Stimulated activated CD4-positive, alpha-beta T cell treated with anti-CD3 and anti-CD28 coated beads, Interleukin-4, amount 100 ng/mL, for 24 hours (primary cell): ENCODE measurements at places on chromosomes 16 and 17.
A peak's percentile ranks its signal among the peaks of the same experiment; 100 is the strongest.

- DNase-seq: no peak
Measured at GRCh38 chr17:50618300-50618699, 16.4 kb upstream of the ABCC3 start.

- no peak for DNase-seq
Measured at GRCh38 chr17:14791221-14791620, 473.9 kb downstream of the PMP22 start.

DNA sequence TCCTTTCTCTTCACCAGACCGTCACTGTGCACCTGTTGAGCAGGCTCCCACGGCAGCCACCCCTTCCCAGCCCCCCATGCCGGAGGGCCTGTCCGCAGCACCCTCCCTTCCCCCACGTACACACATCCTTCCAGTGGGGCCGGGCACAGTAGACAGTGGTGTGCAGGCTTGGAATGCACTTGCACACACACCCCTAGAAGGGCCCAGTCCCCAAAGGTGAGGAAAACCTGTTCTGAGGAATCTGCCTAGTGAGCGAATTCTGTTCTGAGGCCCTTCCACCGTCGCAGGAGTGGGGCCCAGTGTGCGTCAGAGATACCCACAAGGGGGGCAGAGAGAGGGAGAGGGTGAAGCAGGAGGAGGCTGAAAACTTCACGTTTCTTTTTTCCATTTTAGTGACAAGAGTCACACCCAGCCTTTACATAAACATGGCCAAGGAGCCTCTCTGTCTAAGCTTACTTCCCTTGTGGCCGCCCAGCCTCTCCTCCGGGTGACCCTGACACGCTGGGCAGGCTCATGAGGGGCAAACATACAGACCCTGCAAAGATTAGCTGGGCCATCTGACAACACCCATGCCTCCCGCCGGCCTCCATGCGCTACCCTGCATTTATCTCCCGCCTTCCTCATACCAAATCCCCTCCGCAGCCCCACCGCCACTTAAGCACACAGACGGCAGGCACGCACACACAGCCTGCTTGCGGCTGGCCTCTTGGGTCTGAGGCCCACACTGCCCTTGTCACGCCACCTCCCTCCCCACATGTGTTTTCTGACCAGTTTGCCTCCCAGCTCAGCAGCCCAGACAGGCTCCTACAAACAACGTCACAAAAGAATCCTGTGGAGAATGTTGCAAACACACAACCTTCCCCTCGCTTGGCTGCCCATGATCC, 1.8 kb downstream of the ZBTB4 start:
- no peak for DNase-seq

DNA sequence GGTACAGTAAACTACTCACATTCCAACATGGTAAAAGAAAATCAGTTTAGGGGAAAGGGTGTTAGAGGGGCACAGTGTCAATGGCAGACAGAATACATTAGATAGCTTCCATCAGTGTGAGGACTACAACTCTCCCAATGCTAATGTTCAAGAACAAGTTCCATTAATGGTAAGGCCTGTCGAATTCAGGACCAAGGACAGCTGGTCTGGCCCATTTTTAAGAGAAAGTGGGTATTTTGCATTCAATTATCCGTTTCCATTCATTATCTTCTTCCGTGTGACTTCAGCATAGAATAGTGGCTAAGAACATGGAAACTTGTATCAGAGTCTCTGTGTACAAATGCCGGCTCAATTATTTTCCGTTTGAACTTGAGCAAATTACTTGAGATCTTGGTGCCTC, 98.4 kb downstream of the XYLT1 start:
- DNase-seq: no peak

DNA sequence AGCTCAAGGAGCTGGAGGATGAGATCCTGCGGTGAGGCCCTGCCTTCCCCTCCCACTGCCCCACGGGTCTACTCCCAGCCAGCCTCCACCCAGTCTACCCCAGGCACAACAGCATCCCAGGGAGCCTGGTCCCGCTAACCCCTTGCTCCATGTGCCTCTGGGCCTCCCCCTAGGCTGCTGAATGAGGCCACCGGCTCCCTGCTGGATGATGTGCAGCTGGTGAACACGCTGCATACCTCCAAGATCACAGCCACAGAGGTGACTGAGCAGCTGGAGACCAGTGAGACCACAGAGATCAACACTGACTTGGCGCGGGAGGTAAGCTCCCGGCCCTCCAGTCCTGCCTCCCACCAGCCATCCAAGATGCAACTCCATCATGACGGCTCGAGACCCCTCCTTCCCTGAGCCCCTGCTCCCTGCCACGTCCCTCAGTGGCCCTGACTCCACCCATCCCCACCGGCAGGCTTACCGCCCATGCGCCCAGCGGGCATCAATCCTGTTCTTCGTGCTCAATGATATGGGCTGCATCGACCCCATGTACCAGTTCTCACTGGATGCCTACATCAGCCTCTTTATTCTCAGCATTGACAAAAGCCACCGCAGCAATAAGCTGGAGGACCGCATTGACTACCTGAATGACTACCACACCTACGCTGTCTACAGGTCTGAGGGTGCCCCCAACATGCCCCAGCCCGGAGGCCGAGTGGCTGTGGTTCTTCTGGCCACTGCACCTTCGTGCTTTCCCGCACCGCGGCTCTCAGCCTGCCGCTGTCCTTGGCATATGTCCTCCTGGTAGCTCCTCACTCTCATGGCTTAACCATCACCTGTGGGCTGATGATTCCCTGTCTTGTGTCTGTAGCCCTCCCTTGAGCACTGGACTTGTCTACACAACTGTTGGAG, 15.0 kb upstream of the KDM6B start:
- no peak for DNase-seq

DNA sequence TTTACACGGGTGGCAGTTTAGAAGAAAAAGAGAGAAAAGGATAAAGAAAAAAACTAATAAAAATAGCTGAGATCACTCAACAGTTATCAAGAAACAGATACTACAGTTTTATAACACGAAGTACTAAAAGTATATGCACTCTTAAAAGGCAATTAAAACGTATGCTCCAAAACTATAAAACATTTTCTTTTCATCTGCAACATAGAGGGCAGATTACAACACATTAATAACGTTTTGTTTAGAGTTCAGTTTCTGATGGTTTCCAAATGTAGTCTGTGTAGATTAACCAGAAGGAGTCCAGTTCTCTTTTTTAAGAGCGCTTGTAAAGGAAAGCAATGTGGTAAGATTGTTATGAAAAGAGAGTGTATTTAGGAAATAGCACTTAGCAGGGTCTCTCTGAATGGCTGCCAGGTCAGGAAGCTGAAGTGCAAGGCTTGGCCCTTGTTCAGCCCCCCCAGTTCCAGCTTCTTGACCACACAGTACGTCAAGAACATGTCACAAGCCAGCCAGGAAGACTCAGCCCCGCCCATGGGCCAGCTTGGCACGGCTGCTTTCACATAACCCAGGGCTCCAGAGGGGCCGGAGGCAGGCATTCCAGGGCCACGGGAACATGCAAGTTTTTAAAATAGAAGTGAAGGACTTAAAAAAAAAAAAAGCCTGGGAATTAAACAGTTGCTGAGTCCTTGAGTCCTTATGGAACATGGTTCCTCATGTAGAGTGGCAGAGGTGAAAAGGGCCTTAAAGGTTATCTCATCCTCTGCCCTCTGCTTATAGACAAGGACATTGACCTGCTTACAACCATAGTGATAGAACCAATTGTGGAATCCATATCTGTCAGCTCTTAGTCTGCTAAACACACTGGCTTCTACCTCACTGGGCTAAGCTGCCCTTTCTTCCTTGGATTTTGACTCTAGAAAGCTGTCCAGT, 147.4 kb upstream of the TBX2 start:
- no peak for DNase-seq

GRCh38 chr16:12901597-12902461, at the start of gene SHISA9:
SHISA9 (plus strand) TSS chr16:12901598.
- no peak for DNase-seq

DNA sequence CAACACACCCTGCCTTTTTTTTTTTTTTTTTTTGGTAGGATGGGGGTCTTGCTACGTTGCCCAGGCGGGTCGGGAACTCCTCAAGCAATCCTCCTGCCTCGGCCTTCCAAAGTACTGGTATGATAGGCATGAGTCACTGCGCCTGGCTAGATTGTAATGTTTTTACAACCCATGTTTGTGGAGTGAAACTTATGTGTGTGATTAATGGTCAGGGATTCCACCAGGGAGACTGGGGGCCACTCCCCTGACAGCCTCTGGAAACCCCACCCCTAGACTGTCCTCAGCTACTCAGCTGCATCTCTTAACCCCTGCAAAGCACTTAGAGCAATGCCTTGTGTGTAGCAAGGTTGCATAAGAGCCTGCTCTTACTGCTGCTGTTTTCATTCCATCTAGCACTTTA, 220.5 kb downstream of the PARN start:
- DNase-seq: no peak

DNA sequence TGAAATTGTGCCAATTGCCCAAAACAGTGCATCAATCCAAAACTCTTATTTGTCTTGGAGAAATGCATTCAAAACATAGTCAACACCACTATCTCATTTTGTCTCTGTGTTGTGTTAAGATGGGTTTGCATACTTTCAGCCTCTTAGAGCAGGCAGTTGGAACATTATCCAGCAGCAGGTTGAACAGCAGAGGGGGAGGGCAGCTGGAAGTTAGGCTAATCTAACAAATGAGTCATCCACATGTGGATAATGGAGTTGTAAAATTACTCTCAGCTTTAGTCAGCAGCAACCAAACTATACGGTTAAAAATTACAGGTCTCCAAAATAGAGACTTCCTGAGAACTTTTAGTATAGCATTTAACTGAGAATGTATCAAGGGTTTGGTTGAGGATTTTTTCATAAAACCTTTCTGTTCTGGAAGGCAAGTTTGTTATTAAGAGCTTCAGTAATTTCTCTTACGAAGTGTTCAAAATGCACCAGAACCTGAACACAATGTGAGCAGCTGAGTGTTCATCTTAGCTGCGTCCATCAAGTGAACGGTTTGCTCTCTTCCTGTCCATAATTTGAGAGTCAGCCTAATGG, 46.3 kb downstream of the PRKCA start:
- peak; percentile 36 for DNase-seq

GRCh38 chr16:48524348-48525200, 85.4 kb downstream of the N4BP1 start:
- no peak for DNase-seq

- no peak for DNase-seq
Measured at GRCh38 chr16:77304877-77305276, 105.7 kb downstream of the SYCE1L start.

- DNase-seq: no peak
Measured at GRCh38 chr16:22721511-22722100, 92.4 kb upstream of the HS3ST2 start.

GRCh38 chr17:34725725-34726124, 146.3 kb downstream of the TMEM132E start:
- no peak for DNase-seq

DNA sequence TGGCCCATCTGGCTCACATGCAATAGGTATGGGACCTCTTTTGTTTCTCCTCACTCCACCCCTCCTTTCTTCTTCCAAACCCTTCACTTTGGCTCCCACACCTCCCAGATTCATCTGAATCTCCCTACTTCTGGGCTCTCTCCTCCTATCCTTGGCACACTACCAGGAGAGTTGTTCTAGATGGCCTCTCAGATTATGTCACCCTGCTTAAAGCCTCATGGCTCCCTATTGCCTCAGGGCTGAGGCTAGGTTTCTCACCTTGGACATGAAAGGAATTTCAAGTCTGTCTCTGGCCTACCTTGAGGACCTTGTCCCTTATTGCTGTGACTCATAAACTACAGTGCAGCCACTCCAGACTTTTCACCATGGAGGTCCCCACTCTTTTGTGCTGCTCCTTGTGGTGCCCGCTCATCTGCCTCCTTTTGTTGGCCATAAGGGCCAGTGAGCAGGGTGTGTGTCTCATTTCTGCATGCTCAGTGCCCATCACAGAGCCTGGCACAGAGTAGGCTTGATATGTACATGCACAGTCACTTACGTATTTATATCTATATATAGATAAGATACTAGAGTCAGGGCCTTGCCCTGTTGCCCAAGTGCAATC, 1.0 kb upstream of the MFAP4 start:
- no peak for DNase-seq

GRCh38 chr16:79194291-79194690, 406.2 kb downstream of the MAF start:
- no peak for DNase-seq
